ENCODE measurements at places on chromosomes 5 and 9.

DNA sequence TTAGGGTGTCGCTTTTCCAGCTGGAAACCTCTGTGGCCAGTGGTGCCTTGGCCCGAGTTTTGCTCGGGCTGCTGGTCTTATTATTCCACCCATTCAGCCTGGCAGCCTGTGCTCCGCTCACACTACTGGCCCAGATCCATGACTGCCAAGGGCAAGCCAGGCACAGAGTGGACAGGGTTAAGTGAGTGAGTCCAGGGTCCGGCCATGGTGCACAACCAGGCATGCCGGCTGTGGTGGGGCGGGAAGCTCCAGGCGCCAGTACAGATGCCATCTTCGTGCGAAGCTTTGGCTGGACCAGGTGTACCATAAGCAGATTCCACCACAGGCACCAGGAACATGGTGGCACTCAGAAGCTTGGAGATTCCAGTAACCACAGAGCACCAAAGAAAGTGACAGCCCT lies 580.2 kb upstream of the FAM174A start:
- no peak for DNase-seq

- peak; percentile 84 for DNase-seq
Measured at GRCh38 chr9:69131682-69132081, 42.4 kb upstream of the TJP2 start.

- DNase-seq: no peak
Measured at GRCh38 chr5:21680641-21681040, 1172.5 kb downstream of the CDH12 start.

DNA sequence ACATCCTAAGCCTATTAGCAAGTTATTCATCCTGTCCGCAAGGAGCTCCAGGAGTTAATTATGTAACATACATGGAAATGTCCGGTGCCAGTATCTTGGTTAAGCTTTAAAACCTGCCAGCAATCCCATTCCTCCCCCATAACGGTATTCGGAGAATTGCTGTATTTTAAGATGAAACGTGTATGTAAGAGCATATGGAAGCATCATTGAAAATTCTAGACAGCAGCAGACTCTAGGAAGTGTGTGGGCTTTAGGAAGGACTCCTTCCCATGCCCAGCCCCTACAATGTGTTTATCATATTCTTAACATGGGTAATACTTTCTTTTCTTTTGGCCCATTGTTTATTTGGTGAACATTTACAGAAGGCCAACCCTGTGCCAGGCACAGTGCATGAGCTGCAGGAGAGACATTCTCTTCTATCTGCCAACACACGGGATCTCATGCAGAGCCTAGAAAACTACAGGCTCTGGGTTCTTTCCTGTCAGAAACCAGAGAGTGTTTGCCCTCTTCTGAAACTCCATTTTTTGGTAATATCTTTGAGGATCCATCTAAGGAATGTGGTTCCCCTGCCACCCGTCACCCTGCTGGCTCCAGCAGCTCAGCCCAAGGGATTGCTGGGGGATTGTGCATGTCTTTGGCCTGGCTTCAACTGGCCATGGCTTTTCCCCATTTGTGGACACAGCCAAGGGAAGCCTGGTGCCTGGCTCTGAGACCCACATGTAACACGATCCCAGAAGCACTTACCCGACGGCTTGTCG lies 15.1 kb downstream of the ANGPTL2 start:
- no peak for DNase-seq

DNA sequence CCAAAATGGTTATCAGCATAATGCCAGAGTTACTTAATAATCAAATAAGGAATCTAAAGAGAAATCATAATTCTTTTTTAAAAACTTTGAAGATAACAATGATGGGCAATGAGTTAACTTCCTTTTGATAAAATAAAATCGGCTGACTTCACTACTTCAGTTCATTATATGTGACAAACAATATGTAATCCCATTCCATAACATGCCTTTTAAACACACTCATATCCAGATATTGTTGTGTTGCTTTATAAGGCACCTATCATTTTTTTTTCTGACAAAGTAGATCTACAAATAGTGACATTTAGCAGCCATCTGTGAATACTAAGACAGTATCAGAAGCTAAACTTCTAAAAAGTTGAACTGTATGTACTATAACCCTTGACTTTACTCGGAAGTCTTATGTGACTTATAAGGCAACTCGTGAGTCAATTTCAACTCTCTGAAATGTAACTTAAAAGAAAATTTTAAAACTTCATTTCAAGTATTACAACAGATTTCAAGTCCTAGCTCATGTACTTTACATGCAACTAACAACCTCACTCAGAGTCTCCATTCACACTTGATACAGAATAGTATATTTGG lies 7.5 kb downstream of the ADAMTS6 start:
- DNase-seq: no peak

GRCh38 chr9:86303316-86303975 lies 21.1 kb upstream of the ISCA1 start:
- DNase-seq: no peak

DNA sequence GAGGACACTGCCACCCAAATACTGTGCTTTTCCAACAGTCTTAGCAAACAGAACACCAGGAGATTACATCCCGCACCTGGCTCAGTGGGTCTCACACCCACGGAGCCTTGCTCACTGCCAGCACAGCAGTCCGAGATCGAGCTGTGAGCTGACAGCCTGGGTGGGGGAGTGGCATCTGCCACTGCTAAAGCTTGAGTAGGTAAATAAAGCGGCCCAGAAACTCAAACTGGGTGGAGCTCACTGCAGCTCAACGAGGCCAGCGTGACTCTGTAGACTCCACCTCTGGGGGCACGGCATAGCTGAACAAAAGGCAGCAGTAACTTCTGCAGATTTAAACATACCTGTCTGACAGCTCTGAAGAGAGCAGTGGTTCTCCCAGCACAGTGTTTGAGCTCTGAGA lies 28.8 kb downstream of the EPB41L4A start:
- no peak for DNase-seq

DNA sequence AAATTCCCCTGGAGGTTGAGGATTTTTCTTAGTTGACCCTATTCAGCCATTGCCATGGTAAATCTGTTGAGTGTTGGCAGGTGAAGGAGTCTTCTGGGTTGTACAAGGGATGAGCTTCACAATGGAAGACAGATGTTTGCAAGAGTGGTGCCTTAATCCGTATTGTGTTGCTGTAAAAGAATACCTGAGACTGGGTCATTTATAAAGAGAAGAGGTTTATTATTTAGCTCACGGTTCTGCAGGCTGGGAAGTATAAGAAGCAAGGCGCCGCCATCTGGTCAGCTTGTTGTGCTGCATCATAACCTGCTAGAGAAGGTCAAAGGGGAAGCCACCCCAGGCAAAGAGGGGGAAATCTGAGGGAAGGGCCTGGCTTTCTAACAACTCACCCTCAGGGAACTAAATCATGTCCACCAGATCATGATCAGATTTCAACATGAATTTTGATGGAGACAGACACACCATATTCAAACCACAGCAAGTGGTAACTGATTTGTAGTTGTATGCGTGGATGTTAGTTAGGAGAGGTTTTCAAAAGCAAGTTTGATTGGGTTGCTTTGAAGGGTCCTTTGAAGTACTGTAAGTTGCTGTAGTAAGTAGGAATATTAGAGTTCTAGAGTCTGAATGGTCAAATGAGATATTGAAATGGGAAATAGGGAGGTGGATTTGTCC lies 2.5 kb downstream of the TNPO1 start:
- DNase-seq: no peak

DNA sequence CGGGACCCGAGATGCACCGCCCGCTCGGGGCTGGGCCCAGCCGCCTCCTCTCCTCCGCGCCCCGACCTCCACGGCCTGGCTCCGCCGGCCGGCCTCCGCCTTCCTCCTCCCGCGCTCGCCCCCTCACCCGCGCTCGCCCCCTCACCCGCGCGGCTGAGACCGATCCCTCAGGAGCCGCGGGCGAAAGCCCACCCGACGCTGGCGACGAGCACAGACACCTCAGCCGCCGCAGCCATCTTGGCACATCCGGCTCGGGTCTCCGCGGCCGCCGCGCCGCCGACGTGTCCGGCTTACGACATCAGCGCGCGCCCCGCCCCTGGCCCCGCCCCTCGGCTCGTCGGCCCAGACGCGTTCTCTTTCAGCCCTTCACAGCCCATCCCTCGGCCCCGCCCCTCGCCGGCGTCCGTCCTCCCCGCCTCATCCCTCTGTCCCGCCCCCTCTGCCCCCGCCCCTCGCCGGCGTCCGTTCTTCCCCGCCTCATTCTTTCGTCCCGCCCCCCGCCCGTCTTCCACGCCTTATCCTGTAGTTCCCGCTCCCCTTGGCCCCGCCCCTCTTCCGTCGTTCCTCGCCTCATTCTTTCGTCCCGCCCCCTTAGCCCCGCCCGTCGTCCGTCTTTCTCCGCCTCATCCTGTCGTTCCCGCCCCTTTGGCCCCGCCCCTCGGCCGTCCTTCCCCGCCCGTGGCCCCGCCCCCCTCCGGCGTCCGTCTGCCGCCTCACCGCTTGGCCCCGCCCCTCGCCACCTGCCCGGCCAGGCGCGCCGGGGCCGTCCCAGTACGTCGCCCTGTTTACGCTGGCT lies at the start of gene SEC16A:
Gene SEC16A (minus strand): TSS at position 248 of the 796 bp plus-strand sequence. CDS start 5,425 bp downstream, outside the sequence.
- DNase-seq: peak; percentile 84

GRCh38 chr5:96659170-96659569 lies 3.0 kb upstream of the CAST start:
- DNase-seq: no peak

GRCh38 chr5:95818181-95819147 lies 4.1 kb downstream of the GLRX start:
- no peak for DNase-seq

Data from HTR-8/SVneo (cell line).